ENCODE measurements at places on chromosomes 12 and 14.

DNA sequence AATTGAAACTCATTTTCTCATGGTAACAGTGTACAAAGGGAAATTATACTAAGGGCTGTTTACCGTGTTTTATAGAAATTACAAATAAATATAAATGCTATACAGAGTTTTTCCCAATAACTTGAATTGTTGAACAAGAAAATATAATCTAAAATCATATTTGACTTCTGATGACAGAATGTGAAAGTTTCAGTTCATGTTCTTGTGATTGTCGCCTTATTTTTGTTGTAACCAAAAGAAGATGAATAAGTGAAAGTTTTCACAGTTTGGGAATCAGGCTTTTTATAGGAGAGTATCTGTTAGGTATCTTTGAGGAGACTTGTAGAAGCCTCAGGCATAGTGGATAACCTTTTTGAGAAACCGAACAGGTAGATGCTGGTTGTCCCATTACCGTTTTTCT, 28.1 kb downstream of the ANO6 start:
- peak; percentile 12 for DNase-seq

DNA sequence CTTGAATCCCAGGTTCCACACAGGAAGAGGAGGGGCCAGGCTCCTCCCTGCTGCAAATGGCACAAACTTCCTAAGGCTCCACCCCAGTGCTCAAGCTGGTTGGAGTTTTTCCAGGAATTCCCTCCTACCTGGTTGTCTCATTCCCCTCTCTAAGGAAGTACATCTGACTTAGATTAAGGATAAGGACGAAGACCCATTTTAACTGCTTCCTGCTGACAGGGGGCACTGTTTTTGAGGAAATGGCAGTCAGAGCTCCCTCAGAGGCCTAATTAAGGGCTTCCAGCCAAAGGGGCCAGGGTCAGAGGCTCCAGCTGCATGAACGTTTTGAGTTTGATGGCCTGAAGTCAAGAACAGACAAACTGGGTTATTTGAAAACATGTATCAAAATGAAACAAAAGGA, 1084.7 kb downstream of the SLC6A15 start:
- no peak for DNase-seq

- DNase-seq = peak; percentile 66
Measured at GRCh38 chr12:120007272-120007671, 18.2 kb downstream of the BICDL1 start.

DNA sequence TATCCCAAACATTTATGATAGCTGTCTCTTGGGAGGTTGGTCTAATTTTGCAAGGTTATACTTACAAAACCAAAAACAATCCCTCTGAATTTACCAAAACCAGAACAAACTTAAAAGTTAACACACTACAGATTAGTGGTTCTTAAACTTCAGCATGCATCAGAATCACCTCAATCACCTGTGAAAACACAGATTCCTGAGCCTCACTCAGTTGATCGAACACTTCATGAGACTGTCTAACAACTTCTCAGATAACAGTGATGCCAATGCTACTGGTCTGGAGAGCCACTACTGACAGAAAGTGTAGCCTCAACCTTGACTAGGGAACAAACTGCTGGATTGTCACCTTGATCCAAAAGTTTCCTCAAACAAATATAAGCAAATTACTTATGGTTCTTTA, 44.2 kb downstream of the ATP2B1 start:
- no peak for DNase-seq

GRCh38 chr12:2454601-2455177, 340.1 kb upstream of the FKBP4 start:
- DNase-seq = no peak

GRCh38 chr12:3421191-3421978, 69.6 kb upstream of the PRMT8 start:
- no peak for DNase-seq

DNA sequence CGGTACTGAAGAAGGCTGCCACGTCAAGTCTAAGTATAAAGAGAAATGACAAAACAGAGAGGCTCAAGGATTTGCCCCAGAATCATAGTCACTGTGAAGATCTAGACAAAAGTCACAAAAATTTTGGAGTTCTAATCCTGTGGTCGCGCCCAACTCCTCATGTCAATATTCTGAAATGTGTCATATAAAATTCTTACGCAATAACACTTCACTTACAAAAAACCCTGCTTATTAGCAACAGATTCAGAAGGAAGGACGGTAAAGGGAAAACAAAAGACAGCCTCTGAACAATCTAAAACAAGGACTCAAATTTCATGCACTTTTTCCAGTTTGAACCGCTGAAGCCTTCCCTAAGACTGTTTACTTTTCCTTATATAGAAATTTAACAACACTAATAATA, 94.7 kb downstream of the TSPAN8 start:
- no peak for DNase-seq

DNA sequence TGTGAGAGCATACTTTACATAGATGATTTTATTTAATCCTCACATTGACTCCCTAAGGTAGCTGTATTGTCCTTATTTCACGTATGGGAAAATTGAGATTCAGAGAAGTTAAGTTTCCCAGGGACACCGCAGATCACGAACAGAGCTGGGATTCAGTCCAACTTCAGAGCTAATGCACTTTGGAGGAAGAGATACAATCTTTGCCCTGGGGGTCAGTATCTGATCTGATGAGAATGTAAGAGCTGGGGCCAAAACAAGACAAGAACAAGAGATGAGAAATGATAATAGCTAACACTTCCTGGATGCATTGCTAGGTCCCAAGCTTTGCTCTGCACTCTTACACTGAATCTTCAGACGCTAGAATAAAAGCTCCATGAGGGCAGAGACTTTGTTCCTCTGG, 6.0 kb upstream of the CSAD start:
- DNase-seq = no peak
